ENCODE measurements at places on chromosomes 13 and 19.

- no peak for DNase-seq
Measured at GRCh38 chr13:28510066-28510465, 15.1 kb upstream of the FLT1 start.

- no peak for DNase-seq
Measured at GRCh38 chr19:2423071-2423914, 4.1 kb downstream of the TIMM13 start.

GRCh38 chr13:57437587-57437986 lies 194.0 kb upstream of the PCDH17 start:
- DNase-seq = no peak

GRCh38 chr19:14105680-14106079 lies 11.9 kb downstream of the PRKACA start:
- no peak for DNase-seq

- no peak for DNase-seq
Measured at GRCh38 chr13:101025519-101025918, 350.9 kb upstream of the TMTC4 start.

GRCh38 chr13:24716446-24716845 lies 36.2 kb downstream of the ATP12A start:
- DNase-seq = no peak

- no peak for DNase-seq
Measured at GRCh38 chr19:12789098-12789903, 2.0 kb upstream of the JUNB start.

- DNase-seq = no peak
Measured at GRCh38 chr13:110114316-110114715, 192.6 kb downstream of the COL4A1 start.

GRCh38 chr13:40190641-40191100 lies 475.8 kb downstream of the FOXO1 start:
- DNase-seq = no peak

DNA sequence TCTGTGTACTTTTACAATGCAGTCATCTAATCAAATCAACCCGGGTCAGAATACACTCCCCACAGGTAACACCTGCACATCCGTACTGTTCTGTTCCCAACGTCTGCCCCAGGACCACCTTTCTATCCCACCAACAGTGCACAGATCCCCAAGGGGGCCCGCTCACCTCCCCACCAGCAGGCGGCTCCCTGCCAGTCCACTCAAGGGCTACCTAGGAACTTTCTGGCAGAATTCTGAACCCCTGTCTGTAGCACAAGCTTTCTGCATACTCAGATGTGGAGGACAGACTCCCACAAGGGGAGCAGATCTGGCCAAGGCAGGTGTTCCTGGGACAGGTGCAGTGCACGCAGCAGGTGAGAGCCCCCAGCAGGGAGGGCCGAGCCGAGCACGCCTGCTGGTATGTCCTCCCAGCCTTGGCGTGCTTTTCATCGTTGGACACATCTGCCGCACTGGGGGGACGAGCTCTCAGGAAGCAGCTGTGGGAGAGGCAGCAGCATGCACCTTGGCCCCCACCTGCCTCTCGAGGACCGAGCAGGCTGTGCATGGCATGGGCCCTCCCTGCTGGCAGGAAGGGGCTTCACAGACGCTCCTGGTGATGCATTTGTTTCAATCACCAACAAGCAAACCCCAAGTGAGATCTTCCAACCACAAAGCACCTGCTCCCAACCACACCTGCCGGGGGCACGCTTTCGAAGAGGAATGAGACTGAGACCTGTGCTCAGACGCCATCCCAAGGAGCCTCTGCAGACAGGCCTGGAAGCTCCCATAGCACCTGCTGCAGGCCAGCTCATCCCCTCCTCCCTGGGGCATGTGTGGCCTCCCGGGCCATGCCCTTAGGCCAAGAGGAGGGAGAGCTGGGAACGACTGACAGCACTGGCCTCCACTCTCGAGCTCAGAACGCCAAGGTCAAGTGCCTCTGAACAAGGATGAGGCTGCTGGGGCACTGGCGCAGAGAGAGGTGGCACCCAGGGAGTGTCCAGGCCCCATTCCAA lies 35.9 kb downstream of the RAB20 start:
- DNase-seq = no peak

DNA sequence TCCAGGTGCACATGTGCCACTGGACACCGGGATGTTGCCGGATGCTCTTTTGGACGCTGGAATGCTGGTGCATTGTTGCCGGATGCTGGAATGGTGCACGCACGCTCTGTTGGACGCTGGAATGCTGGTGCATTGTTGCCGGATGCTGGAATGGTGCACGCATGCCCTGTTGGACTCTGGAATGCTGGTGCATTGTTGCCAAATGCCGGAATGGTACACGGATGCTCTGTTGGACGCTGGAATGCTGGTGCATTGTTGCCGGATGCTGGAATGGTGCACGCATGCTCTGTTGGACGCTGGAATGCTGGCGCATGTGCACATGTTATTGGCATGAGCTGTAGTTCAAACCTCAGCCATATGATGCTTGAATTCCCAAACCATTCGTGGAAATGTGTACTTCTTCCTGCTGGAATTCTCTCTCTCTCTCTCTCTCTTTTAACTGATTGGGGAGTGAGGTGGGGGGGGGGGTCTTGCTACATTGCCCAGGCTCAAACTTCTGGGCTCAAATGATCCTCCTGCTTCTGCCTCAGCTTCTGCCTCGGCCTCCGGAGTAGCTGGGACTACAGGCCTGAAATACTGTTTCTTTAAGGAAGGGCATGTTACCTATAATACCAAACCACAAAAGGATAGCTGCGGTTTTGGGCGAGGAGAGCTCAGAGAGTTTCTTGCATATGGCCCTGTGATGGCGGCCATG lies 1.2 kb upstream of the MCF2L start:
- DNase-seq = no peak

DNA sequence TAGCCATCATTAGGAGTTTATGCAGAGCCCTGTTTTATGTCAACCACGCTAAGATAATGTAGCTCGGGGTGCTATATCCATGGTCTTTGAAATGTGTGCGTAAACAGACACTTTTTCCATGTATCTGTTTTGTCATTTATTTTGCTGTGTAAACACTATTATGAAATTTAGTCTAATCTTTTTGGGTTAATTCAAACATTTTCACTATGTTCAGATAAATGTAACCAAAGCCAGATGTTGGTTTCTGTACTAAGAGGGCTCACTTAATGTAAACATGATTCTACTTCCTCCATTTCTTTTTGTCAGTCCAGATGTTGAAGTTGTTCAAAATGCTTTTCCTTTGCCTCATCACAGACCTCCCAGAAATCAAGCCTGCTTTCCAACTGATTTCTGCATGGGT lies 499.5 kb upstream of the GPC6 start:
- no peak for DNase-seq
